HFF-Myc (cell line): ENCODE measurements at places on chromosomes 4 and X.

DNA sequence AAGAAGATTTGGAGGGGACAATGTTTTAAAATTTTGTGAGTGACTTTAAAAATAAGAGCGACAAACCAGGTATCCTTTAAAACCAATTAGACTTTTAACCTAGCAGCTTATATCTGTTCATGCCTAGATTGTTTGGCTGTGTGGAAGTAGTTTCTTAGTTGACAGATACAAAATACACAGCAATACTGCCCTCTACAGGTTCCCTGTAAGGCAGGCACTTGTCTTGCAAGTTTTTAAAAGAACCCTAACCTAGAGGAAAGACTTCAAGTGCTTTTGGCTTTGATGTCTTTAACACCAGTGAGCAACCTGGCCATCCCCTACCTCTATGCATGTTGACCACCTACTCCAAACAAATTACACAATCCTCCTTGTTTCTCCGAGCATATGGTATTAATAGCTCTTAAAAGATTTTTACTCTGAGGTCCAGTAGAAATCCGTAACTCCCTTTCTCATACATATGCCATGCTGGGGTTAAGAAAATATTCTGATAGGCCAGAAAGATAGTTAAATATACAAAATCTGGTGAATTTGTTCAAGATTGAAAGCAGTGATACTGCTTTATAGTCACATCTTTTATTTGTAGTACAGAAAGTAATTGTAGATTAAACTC is 273.0 kb downstream of the ARHGAP24 start:
- DNase-seq: peak; percentile 72

- no peak for DNase-seq
Measured at GRCh38 chrX:41273638-41274037, 60.3 kb upstream of the DDX3X start.

DNA sequence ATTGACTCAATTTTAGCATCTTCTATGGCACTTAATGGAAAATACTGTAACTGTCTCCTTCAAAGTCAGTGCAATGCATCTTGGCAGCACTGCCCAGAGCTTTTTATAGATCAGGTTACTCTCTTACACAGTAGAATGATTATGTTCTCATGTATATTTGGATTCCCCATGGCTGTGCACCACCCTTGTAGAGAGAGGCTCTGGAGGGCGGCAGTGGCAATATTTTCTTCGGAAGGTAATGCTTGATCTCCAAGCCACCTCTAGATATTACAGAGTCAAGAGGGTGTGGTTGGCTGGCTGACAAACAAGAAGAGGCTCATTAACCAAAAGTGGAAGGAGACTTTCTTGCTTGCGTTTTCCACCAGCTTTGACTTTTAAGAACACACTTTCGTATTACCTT is 72.8 kb upstream of the ARSJ start:
- no peak for DNase-seq

DNA sequence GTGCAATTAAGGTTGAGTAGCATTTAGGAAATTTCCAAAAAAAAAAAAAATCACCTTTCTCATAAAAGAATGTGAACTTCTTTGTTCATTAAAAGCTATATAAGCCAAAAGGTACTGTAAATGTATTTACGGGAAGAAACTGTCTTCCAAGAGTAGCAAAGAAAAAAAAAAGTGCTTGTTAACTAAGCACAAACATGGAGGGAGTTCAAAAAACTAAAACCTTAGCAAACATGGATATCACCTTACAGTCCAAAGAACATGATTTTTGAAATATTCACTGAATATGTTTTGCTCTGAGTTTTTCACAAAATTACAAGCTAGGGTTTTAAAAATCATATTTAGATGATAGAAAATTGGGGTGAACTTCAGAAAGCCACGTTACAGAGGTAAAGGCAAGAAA is 217.5 kb downstream of the ADAMTS3 start:
- DNase-seq: no peak

- no peak for DNase-seq
Measured at GRCh38 chr4:99390055-99390454, 37.5 kb upstream of the ADH1C start.

GRCh38 chr4:38192516-38192915 is 232.3 kb downstream of the PTTG2 start:
- no peak for DNase-seq

DNA sequence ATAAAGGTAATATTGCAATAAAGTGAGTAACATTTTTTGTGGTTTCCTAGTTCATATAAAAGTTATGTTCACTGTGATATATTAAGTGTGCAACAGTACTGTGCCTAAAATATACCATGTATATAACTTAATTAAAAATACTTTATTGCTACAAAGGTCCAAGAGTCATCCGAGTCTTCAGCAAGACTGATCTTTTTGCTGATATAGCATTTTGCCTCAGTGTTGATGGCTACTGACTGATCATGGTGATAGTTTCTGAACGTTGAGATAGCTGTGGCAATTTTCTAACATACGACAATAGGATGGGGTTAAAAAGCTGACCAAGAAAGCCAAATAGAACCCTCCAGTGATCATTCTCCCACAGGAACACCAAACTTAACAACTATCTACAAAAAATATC is 1302.7 kb downstream of the TECRL start:
- no peak for DNase-seq

GRCh38 chrX:136819031-136819703 is 38.4 kb upstream of the ARHGEF6 start:
- no peak for DNase-seq

GRCh38 chr4:180688480-180688879 is 1554.7 kb upstream of the TENM3 start:
- DNase-seq: no peak

- no peak for DNase-seq
Measured at GRCh38 chrX:126718440-126718839, 101.1 kb upstream of the PRR32 start.

GRCh38 chr4:141713185-141713584 is 76.8 kb downstream of the IL15 start:
- DNase-seq: no peak

DNA sequence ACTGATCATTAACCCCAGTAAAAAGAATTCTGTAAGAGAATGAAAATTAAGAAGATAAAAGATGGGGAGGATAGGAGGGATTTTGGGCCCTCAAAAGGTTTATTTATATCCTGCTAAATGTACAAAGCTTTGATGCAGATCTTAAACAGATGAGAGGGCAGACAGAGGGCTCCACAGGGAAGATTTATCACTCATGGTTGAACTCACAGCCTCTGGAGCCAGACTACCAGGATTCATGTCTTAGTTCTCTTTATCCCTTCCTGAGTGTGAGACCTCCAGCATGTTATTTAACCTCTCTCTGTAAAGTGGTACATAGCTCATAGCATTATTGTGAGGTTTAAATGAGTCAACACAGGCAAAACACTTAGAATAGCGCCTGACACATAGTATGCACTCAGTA is 74.4 kb downstream of the SOWAHB start:
- DNase-seq: no peak

DNA sequence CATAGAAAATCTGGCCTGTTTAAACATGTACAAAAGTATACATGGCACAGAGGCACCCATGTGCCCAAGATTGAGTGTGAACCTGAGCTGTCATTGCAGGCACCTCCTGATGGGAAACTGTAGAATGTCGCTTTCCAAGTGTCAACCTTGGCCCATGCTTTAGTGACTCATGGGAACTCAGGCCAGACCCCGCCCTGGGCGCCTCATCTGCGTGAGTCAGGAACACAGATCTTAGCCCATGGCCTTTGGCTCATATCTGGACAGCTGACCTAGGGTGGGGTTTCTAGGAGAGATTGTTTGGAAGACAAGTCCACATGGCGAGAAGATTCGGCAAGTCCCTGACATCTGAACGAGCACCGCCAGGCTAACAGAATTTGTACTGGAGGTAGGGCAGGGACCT is 50.0 kb downstream of the CYTL1 start:
- DNase-seq: no peak

GRCh38 chrX:49273181-49273727 is 3.7 kb downstream of the PPP1R3F start:
- no peak for DNase-seq

DNA sequence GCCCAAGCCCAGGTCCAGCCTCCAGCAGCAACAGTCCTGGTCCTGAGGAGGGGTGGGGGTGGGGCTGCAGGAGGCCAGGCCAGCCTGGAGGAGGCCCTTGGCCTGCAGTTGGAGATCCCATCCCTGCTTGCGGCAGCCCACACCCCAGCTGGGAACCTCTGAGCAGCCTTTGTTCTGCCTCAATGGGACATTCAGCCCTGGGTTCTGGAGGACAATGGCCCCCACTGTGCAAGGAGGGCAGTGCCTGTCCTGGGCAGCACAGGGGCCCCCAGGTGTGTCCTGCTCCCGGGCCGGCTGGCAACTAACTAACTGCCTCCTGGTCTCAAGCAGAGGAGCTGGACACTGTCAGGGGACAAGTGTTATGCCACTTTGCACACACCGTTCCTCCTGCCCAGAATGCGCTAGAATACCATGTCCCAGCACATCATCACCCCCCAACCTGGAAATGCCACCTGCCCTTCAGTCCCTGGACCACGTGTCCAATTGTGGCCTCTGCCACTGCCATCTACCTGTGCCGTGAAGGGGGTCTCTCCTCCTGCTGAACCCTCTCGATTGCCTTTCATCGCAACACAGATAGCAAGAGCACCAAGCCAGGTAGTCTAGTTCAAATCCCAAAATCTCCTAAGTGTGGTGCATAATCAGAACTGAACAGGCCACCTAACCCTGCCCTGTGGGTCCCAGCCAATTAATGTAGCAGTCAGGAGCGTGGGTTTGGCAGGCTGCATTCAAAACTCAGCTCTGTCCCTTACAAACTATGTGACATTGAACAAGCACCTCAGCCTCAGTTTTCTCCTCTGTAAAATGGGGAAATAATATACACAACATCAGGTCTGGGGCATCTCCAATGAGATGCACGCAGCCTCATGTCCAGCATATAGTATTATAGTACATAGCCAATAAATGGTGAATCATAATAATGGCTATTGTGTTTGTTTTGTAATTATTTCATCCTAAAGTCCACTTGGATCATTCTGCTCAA is 8.8 kb downstream of the PPP2R2C start:
- DNase-seq: no peak

GRCh38 chrX:85851418-85851817 is 195.9 kb downstream of the CHM start:
- no peak for DNase-seq

GRCh38 chrX:127302841-127303240 is 483.3 kb downstream of the PRR32 start:
- no peak for DNase-seq

GRCh38 chrX:132505116-132505515 is 16.3 kb upstream of the MBNL3 start:
- DNase-seq: no peak

DNA sequence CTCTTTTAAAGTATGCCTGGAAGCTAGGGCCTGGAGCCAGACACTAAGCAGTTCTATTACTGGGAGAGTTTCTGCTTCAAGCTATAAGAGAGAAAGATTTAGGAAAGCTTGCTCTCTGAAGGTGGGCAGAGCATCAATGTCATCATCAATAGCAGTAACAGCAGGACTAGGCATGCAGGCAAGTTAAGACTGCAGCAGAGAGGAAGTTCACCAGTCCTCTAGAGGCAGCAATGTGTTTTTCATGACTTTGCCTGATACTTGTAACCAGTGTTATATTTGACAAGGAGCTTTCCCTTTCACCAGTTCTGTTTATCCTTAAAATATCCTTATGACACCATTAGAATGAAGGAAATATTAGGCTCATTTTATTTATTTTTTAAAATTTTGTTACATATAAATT is 237.9 kb downstream of the KCTD8 start:
- DNase-seq: no peak

DNA sequence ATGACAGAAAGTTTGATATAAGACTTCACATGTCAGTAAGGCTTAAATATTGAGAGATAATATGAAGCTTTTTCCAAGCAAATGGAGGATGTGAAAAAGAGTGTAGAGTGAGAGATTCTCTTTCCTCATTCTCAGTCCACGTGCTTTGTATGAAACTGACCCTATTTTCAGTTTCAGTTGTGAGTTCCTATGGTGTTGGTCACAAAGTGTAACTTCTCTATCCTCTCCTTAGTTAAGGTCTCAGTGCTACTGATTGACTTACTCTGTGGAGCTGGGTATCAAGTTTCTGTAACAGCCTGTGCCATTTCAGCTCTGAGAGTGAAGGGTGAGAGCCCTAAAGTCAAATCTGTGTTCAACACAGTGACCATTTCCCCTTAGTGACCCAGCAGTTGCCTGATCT is 277.2 kb downstream of the EPHA5 start:
- no peak for DNase-seq

GRCh38 chr4:182700362-182701160 is 216.6 kb downstream of the DCTD start:
- no peak for DNase-seq

- DNase-seq: no peak
Measured at GRCh38 chr4:82797405-82798111, 1.0 kb downstream of the SCD5 start.

GRCh38 chr4:170089274-170089667 is 485 bp downstream of the AADAT start:
- DNase-seq: no peak

GRCh38 chr4:123485601-123486000 is 89.0 kb downstream of the SPRY1 start:
- no peak for DNase-seq

- no peak for DNase-seq
Measured at GRCh38 chr4:41080976-41081375, 133.4 kb downstream of the APBB2 start.

GRCh38 chr4:111228396-111228795 is 605.5 kb upstream of the PITX2 start:
- no peak for DNase-seq

- no peak for DNase-seq
Measured at GRCh38 chr4:125355791-125356190, 41.0 kb downstream of the FAT4 start.

GRCh38 chr4:2939383-2940243 is 23.6 kb downstream of the NOP14 start:
- no peak for DNase-seq

DNA sequence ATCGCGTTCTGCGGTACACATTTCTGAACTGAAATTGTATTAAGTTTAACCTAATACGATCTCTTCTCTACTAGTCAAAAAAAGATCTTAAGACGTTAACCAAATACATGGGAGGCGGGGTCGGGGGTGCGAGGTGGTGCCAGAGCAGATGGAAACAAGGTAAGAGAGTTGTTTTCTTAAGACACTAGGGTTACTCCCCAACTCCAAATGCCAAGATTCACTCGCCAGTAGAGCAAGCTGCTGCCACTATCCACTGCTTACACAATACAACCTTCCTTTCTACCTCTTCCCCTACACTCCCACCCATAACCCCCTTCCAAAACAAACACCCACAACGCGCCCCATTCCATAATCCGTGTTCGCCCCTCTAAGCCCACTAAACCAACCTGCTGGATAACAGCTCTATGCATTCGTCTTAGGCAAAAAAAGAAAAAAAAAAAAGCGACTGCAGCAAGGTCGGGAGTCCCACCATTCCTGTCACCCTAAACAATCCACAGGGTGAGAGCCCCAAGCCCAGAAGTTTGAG is 1.3 kb downstream of the LCORL start:
- no peak for DNase-seq

- DNase-seq: no peak
Measured at GRCh38 chr4:70925899-70926635, 23.9 kb downstream of the MOB1B start.

- DNase-seq: no peak
Measured at GRCh38 chr4:89249716-89250361, 57.8 kb downstream of the GPRIN3 start.
